Activated gamma-delta T cell treated with anti-CD3 and anti-CD28 coated beads, Interleukin-2, amount 50 U/mL, for 16 hours (primary cell): ENCODE measurements at places on chromosomes 3 and 15.

GRCh38 chr3:53198996-53199395 lies 38.0 kb downstream of the PRKCD start:
- DNase-seq, result no peak

DNA sequence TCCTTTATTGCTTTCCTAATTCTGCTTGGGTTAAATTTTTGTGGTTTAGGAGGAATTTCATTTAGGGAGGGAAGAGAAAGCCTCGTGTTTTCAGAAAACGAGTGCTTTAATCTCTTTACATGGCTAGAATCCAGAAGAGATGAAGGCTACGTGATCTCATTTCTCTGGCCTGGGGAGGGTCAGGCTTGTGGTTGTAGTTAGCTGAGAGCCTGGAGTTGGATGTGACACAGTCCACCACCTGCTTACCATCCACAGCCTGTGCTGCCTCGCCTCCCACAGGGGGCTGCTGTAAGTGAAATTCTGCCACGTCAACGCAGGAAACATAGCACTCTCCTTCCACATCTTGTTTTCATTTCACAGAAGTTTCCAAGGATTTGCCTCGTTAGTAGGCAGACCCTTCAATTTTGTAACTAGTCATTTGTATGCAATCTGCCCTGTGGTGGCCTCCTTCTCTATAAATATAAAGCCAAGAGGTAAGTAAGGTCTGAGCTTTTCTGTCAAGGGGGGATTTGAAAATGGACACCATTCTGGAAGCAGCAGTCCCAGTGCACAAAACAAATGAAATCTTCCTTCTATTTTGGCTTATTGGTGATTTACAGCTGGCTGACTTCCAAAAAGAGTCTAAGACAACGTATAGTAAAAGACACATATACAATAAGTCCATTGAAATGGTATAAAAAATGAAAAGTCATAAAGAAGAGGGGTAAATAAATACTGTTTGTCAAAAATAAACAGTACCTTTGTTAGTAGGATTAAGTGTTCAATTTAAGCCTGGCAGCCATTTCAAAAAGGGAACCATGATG lies 3.4 kb downstream of the GXYLT2 start:
- DNase-seq, result no peak

- DNase-seq, result no peak
These were observed 22.4 kb upstream of the AP4E1 start for GRCh38 chr15:50886139-50886467.

- no peak for DNase-seq
These were observed 3.2 kb upstream of the ILDR1 start for GRCh38 chr3:122025296-122025695.

- DNase-seq, result no peak
These were observed 319.8 kb upstream of the LRRFIP2 start for GRCh38 chr3:37494216-37494615.

- DNase-seq, result no peak
These were observed 1.0 kb downstream of the EOMES start for GRCh38 chr3:27720899-27721716.

DNA sequence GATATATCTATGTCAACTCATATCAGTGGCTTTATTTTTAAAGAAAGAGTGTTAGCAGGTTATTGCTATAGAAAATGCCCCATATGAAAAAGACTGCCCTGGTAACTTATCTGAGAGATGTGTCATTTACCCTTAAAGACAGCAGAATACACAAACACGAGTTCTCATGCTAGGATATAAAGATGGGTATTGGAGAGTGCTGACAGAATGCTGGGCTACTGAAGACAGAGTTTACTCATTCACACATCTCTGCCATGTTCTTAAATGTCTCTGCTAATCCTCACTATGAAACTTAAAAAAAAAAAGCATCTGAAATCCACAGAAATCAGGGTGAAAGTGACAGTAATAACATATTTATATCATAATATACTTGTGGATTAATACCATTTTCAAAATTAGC lies 126.7 kb downstream of the FOXP1 start:
- DNase-seq, result no peak

GRCh38 chr3:171088964-171089754 lies 62.6 kb upstream of the SLC2A2 start:
- no peak for DNase-seq

GRCh38 chr15:65245096-65245856 lies 34.0 kb upstream of the CILP start:
- no peak for DNase-seq

- no peak for DNase-seq
These were observed 240.7 kb downstream of the SHOX2 start for GRCh38 chr3:157865352-157866000.

- no peak for DNase-seq
These were observed 164.3 kb downstream of the NSMCE3 start for GRCh38 chr15:29105151-29105854.

- no peak for DNase-seq
These were observed 21.6 kb upstream of the SLC6A20 start for GRCh38 chr3:45817831-45818522.

GRCh38 chr3:170469151-170470062 lies 50.7 kb downstream of the CLDN11 start:
- no peak for DNase-seq

DNA sequence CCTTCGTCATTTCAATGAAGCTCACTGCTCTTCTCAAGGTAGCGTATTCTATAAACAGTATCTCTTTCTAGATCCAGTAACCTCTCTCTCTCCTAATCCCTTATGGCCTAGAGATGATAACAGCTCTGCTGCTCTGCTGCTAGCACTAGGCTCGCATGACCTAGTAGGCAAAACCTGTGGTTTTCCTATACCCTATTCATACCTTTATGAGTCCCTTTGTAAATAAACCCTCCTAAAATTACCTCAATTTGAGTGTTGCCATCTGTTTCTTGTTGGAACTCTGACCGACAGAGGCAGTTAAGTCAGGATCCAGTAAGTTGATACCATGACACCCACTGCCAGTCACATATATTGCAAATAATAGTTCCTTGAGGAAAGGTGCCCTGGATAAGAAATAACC lies 7.3 kb downstream of the CCDC14 start:
- DNase-seq, result no peak

- DNase-seq, result no peak
These were observed 10.3 kb downstream of the RASGRP1 start for GRCh38 chr15:38554354-38554753.

DNA sequence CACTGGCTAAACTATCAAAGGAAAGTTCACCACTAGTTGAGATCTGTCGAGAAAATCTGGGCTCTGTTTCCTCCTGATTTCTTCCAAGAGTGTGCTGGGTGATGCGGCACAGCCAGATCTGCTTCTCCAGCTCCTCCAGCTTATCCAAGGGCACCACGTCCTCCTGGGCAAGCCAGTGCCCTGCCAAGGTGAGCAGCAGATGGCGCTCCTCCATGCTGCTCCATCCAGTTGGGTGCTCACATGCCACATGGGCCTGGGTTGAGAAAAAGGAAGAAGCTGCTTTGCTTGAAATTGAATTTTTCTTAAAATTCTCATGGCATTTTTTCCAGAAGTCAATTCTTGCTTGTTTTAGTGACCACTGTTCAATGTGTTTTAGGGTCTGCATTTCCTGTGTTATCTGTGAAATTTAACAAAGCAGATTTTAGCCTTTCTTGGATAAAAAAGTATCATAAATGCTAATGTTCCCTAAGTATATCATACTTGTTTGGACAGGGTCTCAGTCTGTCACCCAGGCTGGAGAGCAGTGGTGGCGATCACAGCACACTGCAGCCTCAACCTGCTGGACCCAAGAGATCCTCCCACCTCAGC lies 47.3 kb downstream of the EIF3J start:
- DNase-seq, result peak; percentile 20

GRCh38 chr3:154182975-154183374 lies 61.8 kb downstream of the ARHGEF26 start:
- DNase-seq, result no peak

DNA sequence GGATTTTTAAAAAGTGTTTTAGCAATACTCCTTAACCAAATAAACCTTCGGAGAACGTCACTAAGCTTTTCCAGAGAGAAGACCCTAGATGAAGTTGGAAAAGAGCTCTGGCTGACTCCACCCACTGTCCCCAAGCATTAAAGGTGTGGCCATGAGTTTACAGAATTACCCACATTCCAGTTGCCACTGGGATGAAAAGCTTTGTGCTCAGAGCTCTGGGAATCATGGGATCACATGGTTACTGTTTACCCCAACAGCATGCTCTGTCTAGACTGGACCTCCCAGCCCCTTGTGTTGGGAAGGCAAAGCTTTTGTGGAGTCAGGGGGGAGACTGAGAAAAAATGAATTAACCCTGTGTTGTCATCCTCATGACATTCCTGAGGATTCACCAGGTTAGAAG lies 55.3 kb downstream of the CCK start:
- no peak for DNase-seq

DNA sequence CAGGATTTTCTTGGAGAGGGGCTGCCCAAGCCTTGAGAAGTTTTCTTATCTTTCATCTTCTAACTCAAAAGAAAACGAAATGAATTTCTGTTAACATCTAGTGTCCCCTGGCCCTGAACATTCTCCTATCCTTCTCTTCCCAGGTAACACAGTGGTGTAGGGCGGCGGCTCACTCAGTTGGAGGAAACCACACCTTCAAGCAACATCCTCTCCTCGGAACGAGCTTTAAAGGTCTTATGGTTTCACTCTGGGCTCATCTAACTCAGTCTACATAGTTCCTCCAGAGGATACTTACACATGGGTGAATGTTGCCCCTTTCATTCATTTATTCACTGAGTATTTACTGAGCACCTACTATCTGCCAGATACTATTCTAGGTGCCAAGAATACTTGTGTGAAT lies 31.0 kb upstream of the KLHL6 start:
- DNase-seq, result no peak

GRCh38 chr15:39360452-39360851 lies 220.4 kb upstream of the THBS1 start:
- DNase-seq, result no peak

DNA sequence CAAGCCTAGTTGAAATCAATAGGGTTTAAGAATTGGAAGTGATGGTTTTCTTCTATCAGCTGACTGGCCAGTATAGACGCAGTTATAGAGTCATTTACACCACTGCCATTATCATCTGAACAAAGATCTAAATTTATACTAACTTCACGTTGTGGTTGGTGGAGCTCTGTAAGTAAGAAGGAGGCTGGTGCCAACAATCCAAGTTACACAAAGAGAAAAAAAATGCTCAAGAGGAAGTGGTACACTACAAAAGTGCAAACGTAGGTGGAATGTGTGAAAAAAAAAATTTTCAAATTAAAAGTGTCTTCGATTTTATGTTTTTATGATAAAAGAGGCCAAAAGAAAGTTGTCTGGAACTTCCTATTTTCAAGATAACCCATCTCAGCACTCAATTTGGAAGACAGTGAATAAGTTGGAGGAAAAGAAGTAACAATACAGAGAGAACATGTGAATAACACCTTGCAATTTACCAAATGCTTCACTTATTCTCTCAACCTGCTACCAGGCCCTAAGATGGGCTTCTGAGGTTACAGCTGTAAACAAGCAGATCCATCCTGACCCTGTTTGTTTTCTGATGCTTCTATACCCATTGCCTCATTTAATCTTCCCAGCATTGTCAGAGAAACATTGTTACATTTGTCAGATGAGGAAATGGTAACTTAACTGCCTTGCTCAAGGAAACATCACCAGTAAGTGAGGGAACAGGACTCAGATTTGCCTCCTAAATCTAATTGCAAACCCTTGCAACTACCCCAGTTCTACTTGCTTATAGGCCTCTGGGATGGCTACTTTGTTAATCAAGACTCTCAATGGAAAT lies 12.0 kb upstream of the TASOR start:
- no peak for DNase-seq

- peak; percentile 25 for DNase-seq
These were observed 21.6 kb downstream of the SPTSSB start for GRCh38 chr3:161349529-161350312.

DNA sequence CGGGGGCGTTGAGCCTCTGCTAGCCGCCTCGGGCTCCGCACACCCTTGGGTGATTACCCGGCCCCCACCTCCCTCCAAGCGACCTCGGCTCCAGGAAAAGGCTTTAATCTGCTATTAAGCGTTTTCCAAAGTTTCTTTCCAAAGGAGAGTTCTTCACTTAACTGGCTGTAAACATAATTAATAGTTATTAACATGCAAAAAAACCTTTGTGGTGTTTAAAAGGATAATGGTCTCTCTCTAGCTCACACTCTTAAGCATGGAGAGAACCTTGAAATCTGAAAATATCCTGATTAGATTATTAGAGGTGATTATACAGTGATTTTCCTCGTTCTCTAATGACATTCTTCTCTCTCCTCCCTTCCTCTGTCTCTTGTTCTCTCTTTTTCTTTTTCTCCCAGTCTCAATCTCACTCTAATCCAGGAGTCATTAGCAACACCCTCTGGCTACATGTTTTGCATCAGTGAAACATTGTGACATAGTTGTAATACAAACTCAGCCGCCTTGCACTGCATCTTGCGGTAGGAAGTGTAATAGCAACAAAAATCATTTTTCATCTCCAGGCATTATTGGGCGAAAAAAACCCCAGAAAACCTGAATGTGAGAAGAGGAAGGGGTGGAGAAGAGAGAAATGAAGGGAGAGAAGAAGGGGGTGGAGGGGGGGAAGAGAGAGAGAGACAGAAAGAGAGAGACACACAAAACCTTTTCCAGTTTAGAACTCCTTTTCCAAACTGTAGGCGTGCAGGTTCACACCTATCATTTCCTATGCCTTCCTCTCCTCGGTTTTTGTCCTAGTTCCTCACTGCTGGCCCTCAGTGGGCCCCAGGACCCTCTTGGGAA lies 24.4 kb downstream of the NR2F2 start:
- DNase-seq, result no peak

DNA sequence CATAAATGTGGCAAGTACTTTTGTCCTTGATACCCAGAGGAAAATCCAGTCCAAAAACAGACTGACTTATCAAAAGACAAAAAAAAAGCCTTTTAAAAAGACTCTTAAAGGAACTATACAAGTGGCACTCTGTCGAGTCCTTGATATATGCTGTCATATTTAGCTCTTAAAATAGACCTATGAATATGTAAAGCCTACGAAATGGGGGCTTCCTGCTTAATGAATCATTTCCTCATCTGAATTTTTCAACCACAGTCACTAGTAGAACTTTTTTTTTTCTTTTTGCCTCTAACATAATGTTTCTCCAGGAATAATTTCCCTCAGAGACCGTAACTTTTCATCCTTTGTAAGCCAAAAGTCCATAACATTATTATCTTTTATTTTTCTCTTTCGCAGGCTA lies 95.8 kb downstream of the P3H2 start:
- DNase-seq, result no peak

DNA sequence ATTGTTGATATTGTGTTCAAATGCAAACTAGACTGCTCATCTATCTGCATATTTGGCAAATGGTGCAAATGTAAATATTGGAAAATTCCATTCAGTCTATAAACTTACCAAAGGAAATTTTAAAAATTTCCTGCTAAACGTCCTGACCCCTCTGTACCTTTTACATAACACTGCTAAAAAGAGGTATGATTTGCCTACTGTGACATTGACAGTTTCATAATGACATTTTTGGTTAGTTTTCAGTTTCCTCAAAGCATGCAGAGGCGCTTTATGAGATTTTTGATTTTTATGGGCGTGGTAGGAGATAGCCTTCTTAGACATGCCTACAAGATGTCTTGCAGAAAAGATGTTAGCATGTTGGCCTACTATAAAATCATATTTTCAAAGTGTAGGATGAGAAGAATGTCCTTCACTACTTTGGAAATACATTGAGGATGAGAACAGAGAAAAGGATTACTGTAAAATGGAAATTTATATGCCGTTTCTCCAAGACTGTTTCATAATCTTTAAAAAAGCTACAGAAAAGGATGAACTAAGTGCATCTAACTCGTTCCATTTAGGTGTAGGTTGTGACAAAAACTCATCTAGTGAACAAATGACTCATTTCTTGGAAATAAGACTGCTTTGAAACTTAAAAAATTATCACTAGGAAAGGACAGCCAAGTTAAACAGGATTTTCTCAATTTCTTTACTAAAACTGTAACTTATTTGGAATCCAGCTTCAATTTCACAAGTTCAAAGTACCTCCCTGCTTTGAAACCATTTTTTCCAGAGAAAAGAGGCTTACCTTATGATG lies 14.5 kb upstream of the ISLR start:
- DNase-seq, result no peak
